Activated T-helper 17 cell treated with anti-CD3 and anti-CD28 coated beads, Interleukin-2, amount 50 U/mL, for 72 hours (primary cell): ENCODE measurements at places on chromosomes 4 and X. TPM values are rescaled to one million over a fixed set of nuclear protein-coding genes. Genes with fewer than 3 reads are reported as not detected.

- ATAC-seq: no peak
Measured at GRCh38 chr4:85756938-85757337, 282.0 kb downstream of the ARHGAP24 start.

GRCh38 chrX:108165383-108166111 lies 74.0 kb downstream of the ATG4A start:
- ATAC-seq: no peak

- no peak for ATAC-seq
Measured at GRCh38 chr4:87633243-87633642, 16.8 kb upstream of the DMP1 start.

- ATAC-seq: no peak
Measured at GRCh38 chrX:133511041-133511440, 95.8 kb upstream of the GPC4 start.

DNA sequence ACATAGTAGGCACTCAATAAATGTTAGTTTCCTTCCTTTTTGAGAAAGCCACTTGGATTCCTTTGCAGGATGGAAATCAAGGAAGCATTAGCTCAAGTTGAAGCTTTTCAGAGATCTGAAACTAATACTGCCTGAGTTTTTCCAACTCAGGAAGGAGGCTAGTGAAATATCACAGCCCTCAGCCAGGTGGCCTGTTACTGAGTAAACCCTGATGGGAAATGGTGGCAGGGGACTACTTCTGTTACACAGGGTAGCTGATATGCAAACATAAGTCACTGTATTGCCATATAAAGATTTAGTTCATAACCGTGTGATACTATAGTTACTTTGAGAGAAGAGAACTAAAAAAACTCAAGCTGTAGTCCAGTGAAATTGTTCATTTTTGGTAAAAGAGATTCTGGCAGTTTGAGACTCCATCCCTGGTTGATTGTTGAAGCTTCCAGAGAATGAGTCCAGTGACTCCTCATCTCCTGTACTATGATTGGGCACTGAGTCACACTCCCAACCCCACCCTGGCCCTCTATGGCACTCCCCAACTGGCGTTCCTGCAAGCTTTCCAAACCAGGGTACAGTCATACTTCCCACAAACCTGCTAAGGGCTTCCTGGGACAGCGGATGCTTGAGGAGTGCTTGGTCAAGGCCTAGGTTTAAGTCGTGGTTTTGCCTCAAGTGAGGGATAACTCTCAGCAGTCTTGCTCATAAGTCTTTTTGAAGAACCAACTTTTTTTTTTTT lies 81.8 kb downstream of the MID1IP1 start:
- no peak for ATAC-seq

DNA sequence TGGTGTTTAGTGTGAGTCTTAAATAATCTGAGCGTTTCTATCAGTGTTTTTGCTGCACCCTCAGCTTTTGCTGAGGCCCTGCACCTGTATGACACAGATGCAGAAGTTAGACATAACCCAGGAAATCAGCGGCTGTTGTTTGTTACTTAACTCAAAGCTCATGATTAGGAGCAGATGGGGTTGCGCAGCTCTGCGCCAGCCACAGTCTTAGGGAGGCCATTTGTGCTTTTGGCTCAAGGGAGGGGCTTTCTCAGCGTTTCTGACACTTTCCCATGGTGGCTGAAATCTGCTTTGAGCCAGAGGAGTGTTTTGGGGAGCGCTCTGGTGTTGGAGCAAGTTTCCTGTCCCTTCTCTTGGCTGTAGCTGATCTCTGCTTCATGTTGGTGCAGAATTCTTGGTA lies 433.8 kb downstream of the NAF1 start:
- ATAC-seq: no peak

DNA sequence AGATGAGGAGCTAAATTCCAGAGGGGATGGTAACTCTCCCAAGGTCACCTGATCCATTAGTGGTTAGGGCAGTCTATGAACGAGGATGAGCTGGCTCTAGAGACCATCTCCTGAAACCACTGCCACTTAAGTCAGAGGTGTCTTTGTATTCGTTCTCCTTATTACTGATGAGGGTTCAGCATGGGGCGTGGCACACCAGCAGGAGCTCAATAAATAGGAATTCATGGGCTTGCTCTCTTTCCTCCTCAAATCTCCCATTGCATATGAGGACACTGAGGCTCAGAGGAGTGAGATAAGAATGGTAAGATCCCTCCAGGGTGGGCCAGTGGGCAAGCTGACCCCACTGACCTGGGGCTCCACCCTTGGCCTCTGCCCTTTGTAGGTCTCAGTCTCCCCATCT lies 1.7 kb upstream of the GATA1 start:
- ATAC-seq: no peak

- no peak for ATAC-seq
Measured at GRCh38 chrX:40514376-40514775, 66.4 kb upstream of the ATP6AP2 start.

DNA sequence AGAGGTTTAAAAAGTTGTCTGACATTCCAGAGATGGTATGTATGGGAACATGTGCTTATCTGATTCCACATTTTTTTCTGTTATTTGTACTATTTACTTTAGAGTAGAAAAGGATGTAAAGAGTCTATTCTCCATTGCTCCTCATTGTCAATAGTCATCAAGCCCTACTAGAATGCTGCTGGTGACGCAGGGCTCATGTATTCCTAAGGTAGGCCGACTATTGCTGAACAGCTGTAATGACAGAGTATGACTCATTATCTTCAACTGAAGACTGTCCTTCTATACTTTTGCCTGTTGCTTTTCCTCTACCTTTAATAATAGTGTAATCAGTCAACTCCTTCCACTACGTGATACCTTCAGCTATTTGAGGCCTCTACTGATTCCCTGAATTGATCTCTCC lies 509.1 kb upstream of the NR3C2 start:
- no peak for ATAC-seq

DNA sequence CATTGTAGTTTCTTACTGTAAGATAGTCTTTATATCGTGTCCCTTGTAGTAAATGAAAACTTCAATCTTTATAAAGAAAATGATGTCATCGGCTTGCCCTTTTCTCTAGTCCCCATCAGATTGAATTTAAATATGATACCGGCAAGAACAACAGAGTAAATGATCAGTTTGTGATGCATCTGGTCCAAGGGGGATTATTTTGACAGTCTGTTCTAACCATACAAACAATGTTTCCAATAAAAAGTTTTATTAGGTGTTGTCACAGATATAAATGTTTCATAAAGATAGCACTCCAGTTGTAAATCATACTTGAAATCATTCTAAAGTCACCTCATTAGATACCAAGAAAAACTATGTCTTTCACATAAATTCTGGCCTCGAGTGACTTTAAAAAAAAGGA lies 72.3 kb downstream of the SLC9A6 start:
- no peak for ATAC-seq

DNA sequence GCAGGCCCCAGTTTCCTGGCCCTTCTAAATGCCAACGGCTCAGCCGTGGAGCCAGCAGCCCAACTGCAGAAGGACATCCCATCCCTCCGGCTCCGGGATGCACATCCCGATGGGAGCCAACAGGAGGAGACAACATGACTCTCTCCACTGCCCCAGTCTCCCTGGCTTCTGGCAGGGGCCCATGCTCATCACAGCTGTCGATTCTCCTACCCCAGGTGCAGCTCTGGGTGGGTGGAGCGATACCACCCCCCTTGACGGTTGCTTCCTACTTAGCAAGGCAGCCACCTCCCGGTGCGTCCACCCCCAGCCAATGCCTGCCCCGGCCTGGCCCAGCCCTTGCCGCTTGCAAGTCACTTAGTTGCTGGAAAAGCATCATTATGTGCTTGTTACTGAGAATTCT lies 19.5 kb downstream of the ZNF275 start:
- ATAC-seq: no peak

- ATAC-seq: no peak
Measured at GRCh38 chr4:87375719-87376291, 15.2 kb downstream of the HSD17B11 start.

GRCh38 chr4:174686826-174687225 lies 142.2 kb downstream of the GLRA3 start:
- no peak for ATAC-seq

DNA sequence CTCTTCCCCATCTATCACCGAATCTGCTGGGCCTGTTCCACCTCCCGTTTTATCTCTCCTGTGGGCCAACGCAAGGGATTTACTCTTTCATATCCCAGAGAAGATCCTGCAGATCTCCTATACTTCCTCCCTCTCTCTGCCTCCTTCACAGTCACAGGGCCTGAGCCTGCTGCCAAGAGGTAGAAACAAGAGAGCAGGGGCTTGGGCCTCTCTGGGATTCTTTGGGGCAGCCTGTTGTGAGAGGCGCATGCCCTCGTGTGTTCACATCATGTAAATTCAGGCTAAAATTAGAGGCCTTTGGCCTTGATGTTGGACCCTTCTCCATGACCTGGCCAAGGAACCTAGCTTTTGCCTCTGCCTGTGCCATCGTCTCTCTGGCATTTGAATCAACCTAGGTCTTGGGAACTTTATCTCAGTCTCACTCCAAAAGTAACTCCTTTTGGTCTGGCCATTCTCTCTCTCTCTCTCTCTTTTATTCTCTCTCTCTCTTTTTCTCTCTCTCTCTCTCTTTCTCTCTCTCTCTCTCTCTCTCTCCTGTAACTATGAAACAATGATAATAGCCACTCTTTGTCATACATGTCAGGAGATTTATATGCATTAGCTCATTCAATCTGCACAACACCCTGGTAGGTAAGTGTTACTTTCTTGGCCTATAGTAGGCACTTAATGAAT lies 20.0 kb upstream of the EFNB1 start:
- ATAC-seq: no peak

- ATAC-seq: no peak
Measured at GRCh38 chrX:122218666-122219065, 965.4 kb upstream of the GRIA3 start.

GRCh38 chr4:162010362-162010761 lies 153.4 kb downstream of the FSTL5 start:
- ATAC-seq: no peak

- no peak for ATAC-seq
Measured at GRCh38 chrX:115624916-115625315, 63.9 kb downstream of the PLS3 start.

- no peak for ATAC-seq
Measured at GRCh38 chr4:41525129-41525528, 12.8 kb upstream of the LIMCH1 start.

The ERVMER34-1 gene
- total RNA-seq: 0.09 TPM

The IGFBP7 gene
- total RNA-seq: not detected

The SPANXN2 gene
- not detected for total RNA-seq

The ATOH1 gene
- total RNA-seq: not detected

The DDX53 gene
- not detected for total RNA-seq

The TLR8 gene
- total RNA-seq: not detected

The RRH gene
- total RNA-seq: 0.42 TPM

The CTAG1B gene
- total RNA-seq: not detected

The IL21 gene
- total RNA-seq: 5.0 TPM

The COMMD8 gene
- total RNA-seq: 16.1 TPM

The TCEAL5 gene
- total RNA-seq: not detected

The CT45A2 gene
- total RNA-seq: not detected

The OPN1MW gene
- not detected for total RNA-seq
